ENCODE measurements at places on chromosomes 2 and 18.

DNA sequence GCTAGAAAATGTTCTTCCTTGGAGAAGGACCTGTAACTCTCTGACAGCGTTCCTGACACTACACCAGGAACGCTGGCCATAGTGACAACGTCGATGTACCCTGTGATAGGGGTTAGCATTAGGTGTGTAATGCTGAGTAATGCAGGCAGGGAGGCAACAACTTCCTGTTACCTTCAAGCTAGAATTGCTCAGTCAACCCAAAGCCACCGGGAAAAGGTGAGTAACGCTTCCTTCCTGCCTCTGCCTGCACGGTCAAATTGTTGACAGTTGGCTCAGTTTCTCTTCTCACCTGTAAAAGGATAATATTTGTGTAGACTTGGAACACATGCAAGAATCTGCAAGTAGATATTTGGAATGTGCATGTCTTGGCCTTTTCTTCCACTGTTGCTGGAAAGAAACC lies 12.7 kb downstream of the FAM110C start:
- no peaks in the 10 kb centered on the region for H3K27me3 ChIP-seq
- H3K36me3 ChIP-seq, result peaks cover 3% of the 10 kb centered on the region
- H3K27ac ChIP-seq, result no peak overlapping the region
- no peaks in the 10 kb centered on the region for H3K4me1 ChIP-seq
- H3K4me3 ChIP-seq, result no peak overlapping the region

DNA sequence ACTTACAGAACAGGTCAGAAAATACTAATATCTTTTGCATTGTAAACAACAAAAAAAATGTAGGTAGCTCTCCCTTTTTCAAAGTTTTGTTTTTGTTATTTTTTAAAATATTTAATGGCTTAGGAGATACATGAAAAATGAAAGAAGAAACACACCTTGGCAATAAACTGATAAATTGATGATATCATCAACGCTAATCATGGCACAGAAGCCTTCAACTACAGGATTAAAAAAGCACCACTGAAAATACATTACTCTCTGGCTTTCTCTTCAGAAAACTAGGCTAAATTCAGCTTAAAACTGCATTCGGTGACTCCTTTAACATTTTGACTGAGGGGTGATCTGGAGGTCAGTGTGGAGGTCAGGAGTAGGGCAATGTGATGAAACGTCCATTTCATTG lies 1018.8 kb upstream of the FANCL start:
- H3K4me1 ChIP-seq, result no peaks in the 10 kb centered on the region
- H3K4me3 ChIP-seq, result no peak overlapping the region
- DNase-seq, result no peak
- H3K36me3 ChIP-seq, result no peaks in the 10 kb centered on the region

GRCh38 chr2:116109471-116109870 lies 1667.0 kb downstream of the DPP10 start:
- H3K4me1 ChIP-seq, result no peaks in the 10 kb centered on the region
- no peak overlapping the region for H3K27ac ChIP-seq
- DNase-seq, result no peak
- no peaks in the 10 kb centered on the region for H3K27me3 ChIP-seq
- H3K4me3 ChIP-seq, result no peak overlapping the region
- H3K36me3 ChIP-seq, result no peaks in the 10 kb centered on the region

- H3K4me1 ChIP-seq, result no peaks in the 10 kb centered on the region
- no peak overlapping the region for H3K27ac ChIP-seq
- no peaks in the 10 kb centered on the region for H3K27me3 ChIP-seq
- no peaks in the 10 kb centered on the region for H3K36me3 ChIP-seq
- no peak overlapping the region for H3K4me3 ChIP-seq
These were observed 24.7 kb downstream of the LYPD6B start for GRCh38 chr2:149063177-149063576.

DNA sequence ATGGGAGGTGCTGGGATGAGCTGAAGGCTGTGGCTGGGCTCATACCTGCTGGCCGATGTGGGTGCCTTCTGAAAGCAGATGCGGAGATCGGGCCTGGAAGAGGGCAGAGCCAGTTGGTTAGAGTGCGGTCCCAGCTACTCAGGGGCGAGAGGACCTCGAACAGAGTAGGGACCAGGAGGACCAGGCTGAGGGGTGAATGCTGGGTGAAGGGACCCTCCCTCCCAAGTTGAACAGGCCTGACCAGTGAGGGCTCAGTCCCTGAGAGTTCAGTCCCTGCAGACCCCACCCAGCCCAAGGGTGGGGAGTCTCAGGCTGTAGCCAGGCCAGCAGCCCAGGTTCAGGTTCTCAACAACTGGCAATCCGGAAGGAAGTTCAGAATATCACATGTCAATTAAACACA lies 232.8 kb upstream of the HS6ST1 start:
- no peak overlapping the region for H3K4me3 ChIP-seq
- no peaks in the 10 kb centered on the region for H3K27me3 ChIP-seq
- no peak for DNase-seq
- H3K36me3 ChIP-seq, result no peaks in the 10 kb centered on the region
- H3K4me1 ChIP-seq, result no peaks in the 10 kb centered on the region
- H3K27ac ChIP-seq, result no peak overlapping the region
